Activated T-cell treated with anti-CD3 and anti-CD28 coated beads, Interleukin-2, amount 50 U/mL, for 48 hours (primary cell): ENCODE measurements at places on chromosomes 4 and X.

DNA sequence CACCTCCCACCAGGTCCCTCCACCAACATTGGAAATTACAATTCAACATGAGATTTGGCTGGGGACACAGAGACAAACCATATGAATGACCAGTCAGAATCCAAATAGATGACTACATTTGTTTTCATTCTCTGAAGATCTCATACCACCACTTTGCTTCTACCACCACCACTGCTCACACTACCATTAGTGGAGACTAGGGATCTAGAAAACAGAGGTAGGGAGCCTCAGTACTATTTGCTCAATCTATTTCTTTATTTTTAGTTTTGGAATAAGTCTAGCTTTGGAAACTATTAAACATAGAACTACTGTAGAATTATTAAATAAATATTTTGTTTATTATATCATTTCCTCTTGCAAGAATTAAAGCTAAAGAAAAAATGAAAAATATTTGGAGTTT, 727.9 kb downstream of the CCSER1 start:
- no peak for DNase-seq

GRCh38 chr4:7466904-7467303, 32.2 kb upstream of the PSAPL1 start:
- no peak for DNase-seq

- DNase-seq = no peak
Observed at GRCh38 chr4:110059556-110060191, 138.7 kb downstream of the ELOVL6 start.

- DNase-seq = no peak
Observed at GRCh38 chr4:3019145-3019846, 55.0 kb downstream of the HTT-AS start.

DNA sequence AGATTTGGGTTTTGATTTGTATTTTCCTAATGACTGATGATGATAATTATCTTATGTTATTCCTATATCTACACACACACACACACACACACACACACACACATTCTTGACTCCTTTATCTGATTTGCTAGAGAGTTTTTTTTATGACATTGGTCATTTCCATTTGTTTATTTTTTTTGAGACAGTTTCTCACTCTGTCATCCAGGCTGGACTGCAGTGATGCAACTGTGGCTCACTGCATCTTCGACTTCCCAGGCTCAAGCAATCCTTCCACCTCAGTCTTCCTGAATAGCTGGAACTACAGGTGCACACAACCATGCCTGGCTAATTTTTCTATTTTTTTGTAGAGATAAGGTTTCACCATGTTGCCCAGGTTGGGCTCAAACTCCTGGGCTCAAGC, 6.7 kb downstream of the ZNF81 start:
- DNase-seq = no peak

GRCh38 chr4:186875476-186875875, 151.8 kb upstream of the FAT1 start:
- DNase-seq = no peak

- DNase-seq = no peak
Observed at GRCh38 chrX:130213376-130213775, 41.6 kb downstream of the RAB33A start.

DNA sequence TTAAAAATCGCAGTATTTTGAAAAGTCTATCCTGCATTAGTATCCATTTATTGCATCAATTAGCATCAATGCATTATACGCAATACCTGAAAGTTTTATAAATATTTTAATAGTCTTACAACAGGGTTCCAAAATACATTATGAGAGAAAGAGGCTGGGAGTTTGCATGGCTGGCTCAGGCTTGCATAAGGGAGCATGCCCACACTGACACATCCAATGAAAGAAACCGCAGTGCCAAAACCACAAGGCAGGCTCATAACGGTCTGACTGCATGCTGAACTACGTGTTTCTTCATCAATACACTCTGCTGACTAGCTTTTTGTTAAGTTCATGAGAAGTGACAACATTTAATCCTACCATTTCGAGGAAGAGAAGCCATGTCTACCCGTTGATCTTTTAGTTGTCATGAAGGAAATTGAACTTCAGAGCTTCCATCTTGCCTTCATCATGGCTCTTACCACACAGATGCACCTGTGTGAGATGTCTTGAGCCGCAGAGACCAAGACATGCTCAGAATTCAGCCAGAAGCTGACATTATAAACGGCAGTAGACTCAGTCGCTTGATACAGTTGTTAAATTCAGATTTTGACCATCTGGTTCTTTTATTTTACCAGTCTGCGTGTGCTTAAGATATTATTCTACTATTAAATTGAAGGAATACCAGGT, 168.8 kb upstream of the FRG1 start:
- no peak for DNase-seq

DNA sequence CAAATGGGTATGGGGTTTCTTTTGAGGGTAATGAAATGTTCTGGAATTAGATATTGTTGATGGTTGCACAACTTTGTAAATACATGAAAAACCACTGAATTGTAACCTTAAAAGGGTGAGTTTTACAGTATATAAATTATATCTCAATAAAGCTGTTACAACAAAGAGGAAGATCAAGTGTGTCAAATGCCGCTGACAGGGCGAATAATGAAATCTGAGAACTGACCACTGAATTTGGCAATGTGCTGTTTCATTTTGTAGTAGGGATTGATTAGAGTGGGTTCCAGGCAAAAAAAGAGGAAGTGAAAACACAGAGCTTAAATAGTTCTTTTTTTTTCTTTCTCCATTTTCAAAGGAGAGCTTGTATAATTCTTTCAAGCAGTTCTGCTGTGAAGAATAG, 161.1 kb upstream of the NAP1L5 start:
- DNase-seq = no peak

DNA sequence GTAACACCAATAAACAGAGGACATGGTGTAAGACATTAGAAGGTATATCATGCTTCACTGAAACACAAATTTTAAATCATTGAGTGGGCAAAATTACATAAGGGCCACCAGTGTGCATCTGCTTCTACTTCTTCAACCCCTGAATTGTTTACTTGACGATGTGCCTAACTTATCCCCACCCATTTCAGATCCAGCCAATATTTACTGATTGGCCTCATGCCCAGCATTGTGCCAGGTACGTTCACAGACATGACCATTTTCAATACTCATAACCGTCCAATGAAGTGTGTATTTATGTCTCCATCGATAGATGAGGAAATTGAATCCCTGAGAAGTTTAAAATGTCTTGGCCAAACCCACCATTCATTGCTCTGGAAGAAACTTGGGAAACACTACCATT, 208.3 kb upstream of the MID1 start:
- DNase-seq = no peak

- DNase-seq = no peak
Observed at GRCh38 chr4:41346306-41347061, 89.8 kb downstream of the UCHL1 start.

- peak; percentile 70 for DNase-seq
Observed at GRCh38 chr4:2787230-2788100, 5.4 kb upstream of the SH3BP2 start.

DNA sequence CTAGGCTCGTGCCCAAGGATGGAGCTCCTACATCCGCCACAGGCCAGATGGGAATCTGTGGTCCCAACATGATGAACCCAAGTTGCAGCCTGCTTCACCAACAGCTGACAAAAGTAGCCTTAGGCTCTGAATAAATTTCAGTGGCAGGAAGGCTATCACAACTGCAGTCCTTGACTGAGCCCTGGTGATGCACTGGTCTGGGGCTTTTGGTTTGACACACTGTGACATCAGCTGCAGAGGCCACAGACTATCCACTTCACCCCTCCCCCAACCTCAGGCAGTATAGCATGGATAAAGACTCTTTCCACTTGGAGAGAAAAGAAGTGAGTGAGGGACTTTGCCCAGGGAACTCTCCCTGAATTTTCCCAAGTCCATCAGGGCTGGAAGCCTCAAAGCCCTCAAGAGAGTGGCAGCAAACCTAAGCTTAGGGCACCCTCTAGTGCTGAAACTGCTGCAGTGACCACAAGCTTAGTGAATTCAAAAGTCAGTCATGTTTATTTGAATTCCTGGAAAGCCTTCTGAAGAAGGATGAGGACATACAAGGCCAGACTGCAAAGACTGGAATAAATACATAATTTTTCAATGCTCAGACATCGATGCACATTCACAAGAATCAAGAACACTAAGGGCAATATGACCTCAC, 135.0 kb upstream of the TENT5D start:
- peak; percentile 25 for DNase-seq

GRCh38 chrX:104522386-104522785, 43.6 kb upstream of the IL1RAPL2 start:
- DNase-seq = no peak

DNA sequence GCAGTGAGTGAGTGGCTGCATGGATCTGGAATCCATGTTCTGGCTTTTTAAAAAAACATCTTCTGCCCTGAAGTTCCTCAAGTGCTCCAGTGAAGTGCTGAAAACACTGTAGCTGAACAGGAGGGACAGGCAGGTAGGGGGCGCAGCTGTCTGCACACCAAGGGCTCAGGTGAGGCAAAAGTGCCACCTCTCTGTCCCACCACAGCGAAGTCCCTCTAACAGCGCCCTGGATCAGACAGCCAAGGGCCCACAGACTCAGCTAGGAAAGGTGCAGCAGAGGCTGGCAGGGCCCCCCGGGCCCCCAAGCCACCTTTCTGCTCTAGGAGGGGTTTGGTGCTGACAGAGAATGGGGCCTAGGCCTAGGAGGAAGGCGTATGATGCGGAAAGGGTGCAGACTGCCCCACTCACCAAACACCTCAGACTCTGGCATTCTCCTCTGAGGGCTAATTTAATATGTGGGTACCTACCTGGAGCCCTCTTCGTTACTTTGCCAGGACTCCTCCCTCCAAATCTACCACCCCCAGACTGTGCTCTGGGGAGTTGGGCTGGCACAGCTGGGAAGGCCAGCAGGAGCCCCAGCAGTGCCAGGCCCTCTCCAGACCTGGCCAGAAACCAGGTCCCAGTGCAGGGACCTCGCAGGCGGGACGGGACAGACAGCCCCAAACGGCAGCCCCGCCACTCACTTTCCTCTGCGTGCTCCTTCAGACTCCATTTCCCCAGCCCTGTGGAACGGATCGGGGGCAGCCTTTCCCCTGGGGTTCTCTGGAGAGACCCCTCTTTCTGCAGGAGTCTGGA, 73.7 kb downstream of the ENPP6 start:
- DNase-seq = no peak

GRCh38 chr4:105399532-105400161, 74.2 kb downstream of the PPA2 start:
- no peak for DNase-seq

DNA sequence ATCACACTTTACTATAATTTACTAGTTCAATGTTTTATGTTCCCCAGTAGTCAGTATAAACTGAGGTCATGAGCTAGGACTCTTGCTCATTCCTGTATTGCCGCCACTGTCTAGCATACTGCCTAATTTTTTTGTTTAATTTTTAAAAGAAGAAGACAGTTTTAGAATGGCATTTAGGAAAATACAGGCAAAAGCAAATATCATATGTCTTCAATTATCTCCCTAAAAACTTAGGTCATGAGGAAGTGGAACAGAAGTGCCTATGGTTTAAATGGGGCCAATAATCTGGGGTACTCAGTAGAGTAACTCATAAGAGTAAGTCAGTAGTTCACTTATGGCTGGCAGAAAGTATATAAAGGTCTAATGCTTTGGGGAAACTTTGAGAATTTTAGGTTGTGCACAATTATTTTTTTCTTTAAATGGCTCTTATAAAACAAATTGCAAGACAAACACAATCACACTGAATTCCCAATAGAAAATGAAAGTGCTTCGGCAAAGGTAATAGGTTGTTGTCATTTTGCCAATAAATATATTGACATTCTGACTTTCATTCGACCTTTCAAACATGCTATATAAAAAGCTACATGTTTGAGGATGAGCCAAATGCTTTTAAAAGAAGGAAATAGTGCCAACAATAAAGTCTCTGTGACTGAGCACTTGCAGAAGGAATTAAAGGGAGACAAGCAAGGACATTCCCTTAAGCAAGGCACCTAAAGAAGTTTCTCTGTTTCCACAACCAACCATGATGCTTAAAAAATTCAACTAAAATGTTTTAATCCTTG, 390.1 kb downstream of the PDGFC start:
- DNase-seq = no peak

- peak; percentile 79 for DNase-seq
Observed at GRCh38 chrX:71619193-71619592, 882 bp upstream of the CXCR3 start.

DNA sequence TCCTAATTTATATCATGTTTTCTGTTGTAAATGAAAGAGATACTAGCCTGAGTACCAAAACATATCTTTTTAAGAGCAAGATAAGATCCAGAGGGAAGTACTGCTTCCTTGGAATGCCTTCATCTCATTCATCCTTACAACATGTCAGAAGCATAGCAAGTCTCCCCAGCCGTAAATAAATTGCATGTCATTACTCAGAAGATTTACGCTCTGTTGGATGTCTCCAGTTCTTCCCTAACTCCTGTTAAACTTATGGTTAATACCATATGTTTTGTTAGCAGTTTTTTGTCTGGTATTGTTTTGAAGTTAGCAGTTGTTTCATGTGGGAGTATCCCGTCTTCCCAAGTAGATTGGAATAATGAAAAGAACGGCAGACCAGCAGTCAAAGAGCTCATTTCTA, 7.5 kb upstream of the GPC3 start:
- no peak for DNase-seq

DNA sequence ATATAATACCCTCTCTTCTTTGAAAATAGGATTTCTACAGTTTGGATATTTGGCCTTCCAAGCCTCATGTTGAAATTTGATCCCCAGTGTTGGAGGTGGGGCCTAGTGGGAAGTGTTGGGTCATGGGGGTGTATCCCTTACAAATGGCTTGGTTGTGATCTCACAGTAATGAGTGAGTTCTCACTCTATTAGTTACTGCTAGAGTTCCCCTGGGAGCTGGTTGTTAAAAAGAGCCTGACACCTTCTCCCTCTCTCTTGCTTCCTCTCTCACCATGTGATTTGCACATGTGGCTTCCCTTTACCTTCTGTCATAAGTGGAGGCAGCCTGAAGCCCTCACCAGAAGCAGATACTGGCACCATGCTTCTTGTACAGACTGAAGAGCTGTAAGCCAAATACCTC, 73.9 kb downstream of the HDAC8 start:
- no peak for DNase-seq

- DNase-seq = no peak
Observed at GRCh38 chrX:103367502-103367901, 8.8 kb upstream of the BEX3 start.

DNA sequence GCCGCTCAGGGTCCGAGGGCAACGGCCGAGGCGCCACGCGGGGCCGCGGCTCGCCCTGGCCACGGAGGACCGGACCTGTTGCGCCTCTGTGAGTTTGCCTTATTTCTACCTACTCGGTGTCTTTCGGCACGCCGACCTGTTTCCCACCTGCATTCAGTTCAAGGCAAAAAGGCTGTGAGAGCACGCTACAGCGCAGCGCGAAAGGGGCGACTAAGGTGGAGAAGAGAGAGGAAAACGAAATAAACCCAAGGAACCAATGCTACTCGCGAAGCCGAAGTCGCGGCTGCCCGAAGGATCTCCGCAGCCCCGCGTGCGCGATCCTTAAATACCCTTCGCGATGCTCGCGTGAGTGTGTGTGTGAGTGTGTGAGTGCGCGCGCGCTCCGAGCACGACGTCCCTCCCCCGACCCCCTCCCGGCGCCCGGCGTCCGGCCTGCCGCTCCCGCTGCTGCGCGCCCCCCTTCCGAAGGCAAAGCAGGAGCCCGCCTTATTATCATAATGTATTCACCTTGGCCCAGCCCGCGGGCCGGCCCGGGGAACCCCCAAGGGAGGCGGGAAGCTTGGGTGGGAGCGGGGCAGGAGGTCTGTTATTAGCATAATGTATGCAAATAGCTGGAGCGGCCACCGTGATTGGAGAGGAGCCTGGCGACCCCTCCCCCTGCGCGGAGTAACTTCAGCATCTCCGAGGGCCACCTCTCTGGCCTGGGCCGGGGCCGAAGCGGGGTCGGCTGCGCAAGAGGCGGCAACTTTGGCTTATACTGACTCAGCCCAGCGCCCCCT, at the start of gene COL25A1:
Gene COL25A1, minus strand, starts transcription at position 298 of the 779 bp plus-strand sequence.
- peak; percentile 49 for DNase-seq
